Renal cortical epithelial cell (primary cell): ENCODE measurements at places on chromosomes 7 and 10. TPM values are rescaled to one million over a fixed set of nuclear protein-coding genes. Genes with fewer than 3 reads are reported as not detected.

The ANK3 gene
- total RNA-seq = 18.8 and 68.6 TPM in 2 replicates

The TET1 gene
- 0.35 and 3.1 TPM in 2 replicates for total RNA-seq

The OPALIN gene
- 0.05 TPM in 1 of 2 replicates, not detected in the other for total RNA-seq

The CDHR3 gene
- total RNA-seq = 0.17 and 2.0 TPM in 2 replicates

The FAM185A gene
- total RNA-seq = 12.7 and 13.4 TPM in 2 replicates

The ACSL5 gene
- total RNA-seq = 5.8 and 11.8 TPM in 2 replicates

The UPF2 gene
- total RNA-seq = 15.1 and 30.5 TPM in 2 replicates

The RAMP3 gene
- 0.40 TPM in 1 of 2 replicates, not detected in the other for total RNA-seq

The GIMAP2 gene
- total RNA-seq = 0.85 and 1.2 TPM in 2 replicates

The GPNMB gene
- 11.5 and 120 TPM in 2 replicates for total RNA-seq

The NKX1-2 gene
- not detected in 2 replicates for total RNA-seq

The TYW1 gene
- 15.6 and 28.2 TPM in 2 replicates for total RNA-seq

GRCh38 chr7:50349963-50350944 is 45.7 kb downstream of the IKZF1 start:
- no peak for DNase-seq

GRCh38 chr10:67603086-67603485 is 92.9 kb downstream of the CTNNA3 start:
- DNase-seq = no peak

DNA sequence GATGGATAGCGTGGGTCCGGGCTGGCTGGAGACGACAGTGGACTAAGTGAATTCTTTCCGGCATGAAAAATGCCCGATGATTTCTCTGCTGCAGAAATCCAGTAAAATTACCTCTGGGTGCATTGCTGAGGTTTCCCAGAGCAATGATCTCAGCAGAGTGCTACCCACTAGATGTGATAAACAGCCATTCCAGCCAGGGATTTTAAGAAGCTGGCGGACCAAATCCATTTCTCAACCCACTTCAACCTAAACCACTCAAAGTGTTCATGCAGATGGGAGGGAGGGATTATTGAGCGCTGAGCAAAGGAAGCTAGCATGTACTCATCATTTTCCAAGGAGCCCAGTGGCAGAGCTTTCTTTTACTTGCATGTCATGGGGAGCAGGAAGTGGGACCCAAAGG is 116.7 kb downstream of the PRKCQ start:
- DNase-seq = peak; percentile 50

DNA sequence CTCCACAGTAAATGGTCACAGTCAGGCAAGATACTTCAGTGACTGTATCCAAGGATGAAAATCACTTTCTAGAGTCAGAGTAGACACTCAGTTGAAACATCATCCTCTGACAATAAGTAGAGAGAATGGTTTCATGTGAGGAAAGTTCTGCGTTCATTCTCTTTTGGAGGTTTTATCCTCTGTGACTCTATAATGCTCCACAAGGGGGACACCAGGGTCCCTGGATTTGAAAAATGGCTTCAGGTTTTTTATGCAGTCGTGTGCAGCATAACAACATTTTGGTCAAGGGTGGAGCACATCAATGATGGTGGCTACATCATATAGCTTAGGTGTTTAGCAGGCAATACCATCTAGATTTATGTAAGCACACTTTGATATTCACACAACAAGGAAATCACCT is 40.4 kb downstream of the TMEM168 start:
- no peak for DNase-seq

DNA sequence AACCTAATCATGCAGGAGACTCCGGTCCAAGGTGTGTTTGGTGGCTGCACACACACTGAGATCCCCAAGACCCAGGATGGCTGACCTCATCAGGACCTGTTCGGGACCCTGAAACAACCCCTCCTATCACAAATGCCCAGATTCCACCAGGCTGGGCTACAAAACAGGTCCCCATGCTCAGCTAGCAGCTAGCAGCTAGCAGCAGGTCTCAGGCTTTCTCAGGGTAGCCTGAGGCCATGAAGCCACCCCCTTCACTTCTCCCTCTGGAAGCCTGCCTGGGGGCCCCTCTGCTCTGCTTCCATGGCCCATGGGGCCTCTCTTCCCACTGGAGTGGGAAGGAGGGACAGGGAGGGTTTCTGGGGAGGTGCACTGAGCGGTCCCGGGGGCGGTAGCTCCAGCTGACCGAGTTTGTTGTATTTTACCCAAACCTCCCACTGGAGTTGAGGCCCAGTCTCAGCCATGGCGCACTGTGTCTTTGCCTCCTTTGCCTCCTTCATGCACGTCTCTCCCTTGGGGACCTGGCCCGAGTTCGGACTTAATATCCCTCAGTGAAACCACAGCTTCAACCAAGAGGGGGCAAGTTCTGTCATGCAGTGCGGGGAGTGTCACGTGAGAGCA is 95.1 kb upstream of the GPR26 start:
- no peak for DNase-seq

- DNase-seq = no peak
Observed at GRCh38 chr10:30587522-30588031, 42.0 kb downstream of the LYZL2 start.

- no peak for DNase-seq
Observed at GRCh38 chr10:112844681-112845544, 105.1 kb upstream of the TCF7L2 start.

DNA sequence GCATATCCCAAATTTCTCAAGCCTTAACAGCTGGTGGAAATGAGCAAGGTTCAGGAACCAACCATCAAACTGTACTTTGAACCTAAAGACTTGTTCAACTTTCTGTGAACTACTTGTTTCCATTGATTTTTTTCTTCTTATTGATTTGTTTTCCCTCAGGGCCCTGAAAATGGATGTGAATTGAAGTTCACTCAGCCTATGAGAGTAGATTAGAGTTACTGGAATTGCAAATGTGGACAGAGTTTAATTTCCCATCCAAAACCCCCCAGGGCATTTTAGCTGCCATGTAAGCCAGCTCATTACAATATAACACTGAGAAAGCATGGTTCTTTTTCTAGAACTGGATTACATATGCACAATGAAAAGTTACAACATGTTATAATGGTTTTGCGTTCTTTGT is 1105.7 kb downstream of the REEP3 start:
- DNase-seq = peak; percentile 19

GRCh38 chr7:124689523-124689922 is 76.1 kb downstream of the GPR37 start:
- no peak for DNase-seq

GRCh38 chr10:13741438-13741837 is 154.7 kb downstream of the PRPF18 start:
- DNase-seq = peak; percentile 76

- no peak for DNase-seq
Observed at GRCh38 chr10:8416760-8417159, 362.3 kb downstream of the GATA3 start.

DNA sequence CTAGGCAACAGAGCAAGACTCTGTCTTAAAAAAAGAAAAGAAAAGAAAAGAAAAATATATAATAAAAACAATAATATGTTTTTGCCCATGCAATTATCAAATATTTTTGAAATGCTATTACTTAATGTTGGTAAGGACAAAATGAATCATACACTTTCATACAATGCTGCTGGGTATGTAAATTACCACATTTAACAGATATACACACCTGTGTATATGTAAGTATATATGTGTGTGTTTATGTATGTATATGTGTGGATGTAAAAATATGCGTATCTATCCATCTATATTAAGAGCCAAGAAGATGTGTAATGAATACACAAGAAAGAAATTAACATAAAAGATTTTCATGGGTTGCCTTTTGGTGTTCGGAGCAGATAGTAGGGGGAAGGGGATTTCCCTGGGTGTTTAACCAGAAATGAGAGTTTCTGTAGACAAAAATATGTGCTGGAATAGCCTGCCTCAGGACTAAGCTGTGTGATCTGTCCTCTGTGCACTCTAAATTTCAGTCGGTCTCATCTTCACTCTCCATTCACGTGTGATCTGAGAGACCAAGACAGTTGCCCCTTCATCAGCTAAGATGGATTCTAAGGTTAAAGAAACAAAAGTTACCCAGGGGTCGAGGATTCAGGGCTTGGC is 61.2 kb downstream of the PRKCQ start:
- no peak for DNase-seq

GRCh38 chr10:121536310-121536913 is 61.8 kb downstream of the FGFR2 start:
- no peak for DNase-seq
